Panc1 (cell line): ENCODE measurements at places on chromosomes 2 and 18. TPM values are rescaled to one million over a fixed set of nuclear protein-coding genes. Genes with fewer than 3 reads are reported as not detected.

CERS6 gene
- total RNA-seq: 30.3 TPM

NFATC1 gene
- 30.8 TPM for total RNA-seq

- DNase-seq: no peak
These were observed 142.6 kb downstream of the MGAT5 start for GRCh38 chr2:134396493-134396892.

- DNase-seq: no peak
These were observed 93.6 kb downstream of the GYPC start for GRCh38 chr2:126749537-126749936.

- DNase-seq: no peak
These were observed 83.6 kb downstream of the FAM161A start for GRCh38 chr2:61770298-61770697.

DNA sequence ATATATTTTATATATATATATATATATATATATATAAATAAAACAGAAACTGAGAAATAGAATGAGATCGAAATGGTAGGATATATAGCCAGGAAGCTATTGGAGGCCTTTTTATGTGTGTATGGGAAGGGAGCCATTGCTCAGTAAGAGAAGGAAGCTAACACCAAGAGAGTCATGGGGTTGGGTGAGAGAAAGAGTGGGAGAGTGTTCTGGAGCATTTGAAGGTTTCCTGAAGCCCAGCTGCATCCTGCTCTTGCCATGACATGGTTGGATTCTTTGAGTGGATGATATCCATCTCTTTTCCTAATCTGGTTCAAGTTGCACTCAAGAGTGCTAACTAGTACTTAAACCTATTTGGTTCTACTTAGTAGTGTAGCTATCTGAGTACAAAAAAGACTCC, 282.3 kb downstream of the DYSF start:
- DNase-seq: no peak

DNA sequence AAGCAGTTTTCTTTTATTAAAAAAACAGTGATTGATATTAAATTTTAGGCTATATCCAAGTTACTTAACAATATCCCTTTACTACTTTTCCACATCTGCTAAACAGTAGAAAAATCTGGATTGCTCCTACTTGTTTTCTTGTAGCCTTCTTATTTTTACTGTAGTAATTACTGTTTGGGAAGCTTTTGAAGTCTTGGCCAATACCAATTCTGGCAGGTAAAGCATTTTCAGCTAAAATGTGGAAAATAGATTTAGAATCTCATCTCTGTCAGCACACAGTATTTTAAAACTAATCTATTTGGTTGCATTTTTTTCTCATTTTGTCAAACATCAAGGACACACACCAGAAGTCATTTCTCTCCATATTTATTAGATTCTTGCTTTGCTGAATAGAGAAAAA, 1485.7 kb upstream of the PIK3C3 start:
- no peak for DNase-seq

DNA sequence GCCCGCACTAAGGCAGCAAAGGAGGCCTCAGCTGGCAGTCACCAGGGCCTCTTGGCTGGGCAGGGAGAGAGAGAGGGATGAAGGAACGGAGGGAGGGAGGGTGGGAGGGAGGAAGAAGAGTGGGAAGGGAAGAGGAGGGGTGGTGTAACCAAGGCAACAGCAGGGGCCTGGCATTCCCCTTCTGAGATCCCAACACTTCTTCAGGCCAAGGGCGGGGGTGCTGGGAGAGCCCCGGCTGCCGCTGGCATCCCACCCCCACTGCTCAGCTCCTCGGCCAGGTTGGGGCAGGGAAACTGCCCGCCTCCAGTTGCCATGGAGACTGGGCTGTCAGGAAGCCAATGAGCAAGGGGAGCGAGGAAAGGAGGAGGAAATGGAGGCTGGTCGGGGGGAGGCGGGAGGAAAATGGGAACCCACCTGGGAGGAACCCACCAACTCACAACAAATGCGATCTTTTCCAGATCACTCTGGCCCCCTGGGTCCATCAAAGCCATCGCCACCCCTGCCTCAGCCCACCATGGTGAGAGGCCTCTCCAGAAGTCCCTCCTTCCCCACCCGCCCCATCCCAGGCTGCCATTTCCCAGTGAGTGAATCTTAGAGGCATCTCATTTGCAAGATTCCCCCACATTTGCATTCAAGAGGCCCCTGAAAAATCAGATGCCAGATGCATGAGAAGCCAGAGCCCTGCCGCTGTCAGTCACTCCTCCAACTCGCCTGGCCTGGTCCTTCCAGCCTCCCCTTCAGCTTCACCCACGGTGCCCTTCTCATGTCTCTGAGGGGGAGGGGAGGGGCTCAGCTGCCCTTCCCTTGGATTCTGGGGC, 12.4 kb downstream of the SH2D6 start:
- no peak for DNase-seq

DNA sequence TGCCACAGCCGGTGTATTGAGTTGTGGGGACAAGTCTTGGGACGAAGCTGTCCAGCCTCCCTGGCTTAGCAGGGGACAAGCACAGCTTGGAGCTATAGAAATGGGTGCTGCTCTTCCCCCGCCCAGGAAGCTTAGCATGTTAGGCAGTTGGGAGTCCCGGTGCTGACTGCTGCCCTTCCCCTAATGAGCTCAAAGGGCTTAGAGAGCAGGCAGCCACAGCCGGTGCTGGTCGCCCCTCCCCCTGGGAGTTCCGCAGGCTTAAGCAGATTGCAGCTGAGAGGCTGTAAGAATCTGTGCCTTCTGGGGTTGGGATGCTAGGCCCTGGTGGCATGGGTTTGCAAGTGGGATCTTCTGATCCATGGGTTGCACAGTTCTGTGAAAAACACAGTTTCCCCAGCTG, 237.3 kb downstream of the DCDC2C start:
- no peak for DNase-seq

DNA sequence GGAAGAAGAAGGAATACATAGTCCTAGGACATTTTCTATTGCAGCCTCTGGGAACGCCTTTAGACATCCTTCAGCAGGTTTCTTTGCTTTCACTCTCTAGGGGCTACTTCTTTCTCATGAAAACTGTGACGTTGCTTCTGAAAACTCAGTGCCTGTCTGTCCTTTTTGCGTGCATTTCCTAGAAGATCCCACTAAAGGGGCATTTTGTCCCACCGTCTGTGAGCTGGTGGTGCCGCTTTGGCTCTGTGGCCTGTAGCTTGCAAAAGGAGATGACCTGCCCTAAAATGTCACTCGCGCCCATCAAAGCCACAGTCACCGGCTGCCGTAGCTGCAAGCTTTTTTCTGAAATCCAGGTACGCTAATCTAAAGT, 579 bp downstream of the STAT4 start:
- DNase-seq: no peak

- no peak for DNase-seq
These were observed 91.9 kb upstream of the CXCR4 start for GRCh38 chr2:136209561-136210454.

DNA sequence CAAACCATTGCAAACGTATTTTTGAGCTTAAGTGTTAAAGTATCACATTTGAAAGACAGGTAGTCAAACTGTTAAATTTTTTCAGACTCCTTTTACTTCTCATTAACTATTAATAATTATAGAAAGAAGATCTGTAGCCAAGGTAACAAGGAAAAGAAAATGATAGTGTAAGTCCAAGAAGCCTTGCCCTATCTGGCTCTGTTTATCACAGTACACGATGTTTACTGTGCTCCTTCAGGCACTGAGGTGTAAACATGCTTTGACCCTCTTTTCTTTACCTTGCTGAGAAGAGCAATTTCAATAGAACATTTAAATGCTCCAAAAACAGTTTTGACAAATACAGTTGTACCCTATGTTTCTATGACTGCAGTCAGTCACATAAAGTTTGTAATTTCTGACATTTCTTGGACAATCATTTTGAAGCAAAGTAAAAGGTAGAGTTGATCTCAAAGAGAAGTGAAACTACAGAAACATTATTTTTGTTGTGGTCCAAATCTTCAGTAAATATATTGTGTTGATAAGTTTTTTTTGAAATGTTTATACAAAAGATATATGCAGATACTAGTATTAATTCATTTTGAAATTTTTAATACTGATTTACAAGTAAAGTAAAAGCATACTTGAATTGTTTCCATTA, 152.6 kb upstream of the KYNU start:
- DNase-seq: no peak

DNA sequence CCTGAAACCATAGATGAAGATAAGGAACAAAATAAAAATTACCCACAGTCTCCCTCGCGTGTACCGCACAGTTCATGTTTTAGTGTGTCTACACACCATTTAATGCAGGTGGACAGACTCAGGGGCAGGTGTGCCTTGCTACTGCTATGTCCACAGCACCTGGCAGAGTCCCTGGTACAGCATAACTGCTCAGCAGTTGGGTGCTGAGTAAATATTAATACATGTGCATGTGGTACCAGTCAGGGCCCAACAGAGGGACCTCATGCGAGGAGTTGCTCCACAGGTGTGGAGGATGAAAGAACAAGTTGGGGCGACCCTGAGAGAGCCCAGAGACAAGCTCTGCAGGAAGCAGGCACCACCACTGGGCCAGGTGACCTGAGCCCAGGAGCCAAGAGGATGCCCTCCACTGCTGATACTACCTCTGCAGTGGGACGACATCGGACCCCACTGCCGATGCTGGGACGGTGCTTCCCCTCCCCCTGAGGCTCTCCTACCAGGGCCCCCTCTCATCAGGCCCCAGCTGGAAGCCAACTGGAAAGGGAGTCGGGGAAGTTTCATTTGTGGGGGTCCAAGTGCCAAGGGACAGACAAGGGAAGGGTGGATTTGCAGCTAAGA, 100.8 kb downstream of the NEDD4L start:
- DNase-seq: no peak

DNA sequence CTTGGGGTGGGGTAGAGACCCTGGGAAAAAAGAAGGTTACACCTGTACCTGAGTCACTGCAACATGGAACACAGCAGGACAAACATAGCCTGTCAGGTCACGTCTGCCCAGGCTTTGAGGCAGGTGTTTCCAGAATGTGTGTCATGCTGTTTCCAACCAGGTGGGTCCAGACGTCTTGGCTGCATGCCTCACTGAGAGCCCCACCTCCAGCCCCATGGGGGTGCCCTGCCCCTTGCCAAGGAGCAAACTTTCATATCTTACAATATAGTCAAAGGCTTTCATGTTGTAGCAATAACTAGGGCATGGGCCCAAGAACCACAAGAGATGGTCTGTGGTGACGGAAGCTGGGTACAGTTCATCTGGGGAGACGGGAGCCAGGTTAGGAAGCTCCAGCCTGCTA, 499.7 kb downstream of the BCL11A start:
- no peak for DNase-seq

GRCh38 chr2:2057125-2057721, 273.9 kb downstream of the MYT1L start:
- no peak for DNase-seq
